Ecto neural progenitor cell (in vitro differentiated cells): ENCODE measurements at places on chromosomes 1 and 21.

DNA sequence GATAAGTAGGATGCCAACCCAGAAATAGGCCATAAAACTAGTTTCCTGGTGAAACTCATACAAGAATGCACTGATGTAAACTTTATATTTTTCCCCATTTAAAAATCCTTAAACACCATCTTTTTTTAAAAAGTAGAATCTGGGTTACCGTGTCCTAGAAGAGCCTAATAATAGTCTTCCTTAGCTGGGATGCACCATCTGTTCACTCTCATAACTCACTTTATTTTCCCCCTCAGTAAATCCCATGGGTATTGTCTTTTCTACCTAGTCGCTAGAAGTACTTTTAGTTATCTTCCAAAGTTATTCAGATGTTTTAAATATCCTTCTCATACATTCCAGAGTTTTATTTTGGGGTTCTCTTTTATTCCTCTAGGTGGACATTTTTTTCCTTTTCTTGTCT, 250.2 kb downstream of the PLA2G4A start:
- DNase-seq: no peak

- DNase-seq: no peak
Observed at GRCh38 chr1:218558271-218558810, 213.2 kb downstream of the TGFB2 start.

DNA sequence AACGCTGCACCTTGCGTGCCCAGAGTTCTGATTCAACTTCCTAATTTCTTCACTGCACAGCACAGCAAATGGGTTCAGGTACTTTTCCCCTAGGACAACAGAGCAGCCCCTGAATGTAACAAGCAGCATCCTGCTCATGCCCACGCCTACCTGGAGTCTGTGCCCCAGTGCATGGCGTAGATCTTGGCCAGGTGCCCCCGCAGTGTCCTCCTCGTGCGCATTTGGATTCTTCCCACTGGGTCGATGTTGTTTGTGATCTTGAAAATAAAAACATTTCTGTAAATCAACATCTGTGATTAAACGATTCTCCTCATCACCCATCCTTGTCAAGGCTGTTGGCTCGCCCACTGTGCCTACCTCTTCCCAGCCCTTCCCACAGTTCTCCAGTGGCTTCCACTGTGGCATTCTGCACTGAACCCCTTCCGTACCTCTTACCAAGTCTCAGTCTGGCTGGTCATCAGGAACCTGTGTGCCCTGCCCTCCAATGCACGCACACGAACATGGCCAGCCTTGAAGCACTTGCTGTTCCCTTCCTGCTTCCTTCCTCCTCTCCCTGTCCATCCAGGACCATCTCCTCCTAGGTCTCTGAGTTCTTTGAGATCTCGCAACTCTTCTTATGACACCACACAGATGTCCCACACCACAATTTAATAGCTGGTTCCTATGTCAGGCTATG, 37.5 kb upstream of the NADK start:
- no peak for DNase-seq

DNA sequence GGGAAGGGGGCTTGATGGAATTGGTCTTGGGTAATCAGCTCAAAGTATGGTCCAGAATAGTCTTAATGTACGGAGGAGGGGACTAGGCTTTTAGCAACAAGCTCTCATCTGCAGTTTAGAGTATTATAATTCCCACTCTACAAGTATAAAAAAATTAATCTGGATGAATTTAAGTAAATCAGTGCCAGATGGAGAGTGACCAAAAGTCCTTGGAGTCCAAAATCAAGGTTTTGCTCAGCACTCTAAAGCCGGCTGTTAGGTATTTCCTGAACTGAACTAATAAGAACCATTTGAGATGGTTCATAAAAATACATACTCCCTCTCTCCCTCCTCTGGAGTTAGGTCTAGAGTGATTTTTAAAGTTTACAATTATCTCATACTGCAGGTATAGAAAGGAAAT, 23.7 kb downstream of the GLUL start:
- DNase-seq: no peak

GRCh38 chr1:116343019-116343418, 30.0 kb upstream of the ATP1A1 start:
- DNase-seq: no peak

- no peak for DNase-seq
Observed at GRCh38 chr1:219010720-219011119, 163.0 kb upstream of the LYPLAL1 start.

GRCh38 chr1:165678509-165678908, 19.9 kb downstream of the ALDH9A1 start:
- no peak for DNase-seq

GRCh38 chr1:94425821-94426484, 7.8 kb downstream of the ABCD3 start:
- no peak for DNase-seq

DNA sequence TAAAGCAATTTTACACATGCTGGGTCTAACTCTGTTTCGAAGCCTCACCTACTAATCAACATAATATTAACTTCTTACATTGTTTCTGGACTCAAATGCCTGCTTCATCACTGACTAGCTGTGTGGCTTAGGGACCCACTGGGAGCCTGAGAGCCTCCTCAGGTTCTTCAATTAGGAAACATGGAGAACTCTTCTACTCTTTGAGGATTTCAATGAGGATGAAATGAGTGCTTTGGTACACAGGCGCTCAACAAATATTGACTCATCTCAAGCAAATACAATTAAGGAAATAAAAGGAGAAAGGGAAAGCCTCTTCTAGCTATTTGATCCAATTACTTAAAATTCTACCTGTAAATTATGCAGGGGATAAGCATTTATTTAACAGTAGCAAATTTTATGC, 84.4 kb upstream of the JAK1 start:
- DNase-seq: no peak

DNA sequence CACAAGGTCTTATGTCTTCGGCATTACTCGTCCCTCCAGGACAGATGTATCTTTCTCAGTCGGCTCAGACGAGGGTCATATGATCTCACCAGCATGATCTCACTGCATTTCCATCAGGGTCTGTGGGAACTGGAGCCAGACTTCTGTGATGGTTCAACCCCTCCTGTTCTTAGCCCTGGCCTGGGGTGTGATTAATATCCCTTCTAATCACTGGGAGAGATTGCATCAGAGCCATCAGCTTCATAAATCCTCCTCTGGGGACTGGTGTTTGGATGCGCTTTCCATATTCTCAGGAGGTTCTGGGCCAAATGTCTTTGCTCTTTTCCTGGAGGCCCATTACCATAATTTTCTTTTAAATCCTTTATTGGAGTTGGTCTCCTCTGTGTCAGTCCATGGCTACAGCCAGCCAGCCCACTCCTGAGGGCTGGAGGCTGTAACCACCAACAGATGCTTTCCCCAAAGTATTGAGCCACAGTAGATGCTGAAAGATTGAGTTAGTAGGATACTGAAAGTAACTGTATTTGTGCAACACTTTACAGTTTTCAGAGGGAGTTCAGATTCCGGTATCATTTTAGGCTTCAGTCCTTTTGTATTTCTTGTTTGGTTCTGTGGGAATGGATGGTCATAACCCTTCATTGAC, 20.0 kb downstream of the CACNA1E start:
- no peak for DNase-seq

DNA sequence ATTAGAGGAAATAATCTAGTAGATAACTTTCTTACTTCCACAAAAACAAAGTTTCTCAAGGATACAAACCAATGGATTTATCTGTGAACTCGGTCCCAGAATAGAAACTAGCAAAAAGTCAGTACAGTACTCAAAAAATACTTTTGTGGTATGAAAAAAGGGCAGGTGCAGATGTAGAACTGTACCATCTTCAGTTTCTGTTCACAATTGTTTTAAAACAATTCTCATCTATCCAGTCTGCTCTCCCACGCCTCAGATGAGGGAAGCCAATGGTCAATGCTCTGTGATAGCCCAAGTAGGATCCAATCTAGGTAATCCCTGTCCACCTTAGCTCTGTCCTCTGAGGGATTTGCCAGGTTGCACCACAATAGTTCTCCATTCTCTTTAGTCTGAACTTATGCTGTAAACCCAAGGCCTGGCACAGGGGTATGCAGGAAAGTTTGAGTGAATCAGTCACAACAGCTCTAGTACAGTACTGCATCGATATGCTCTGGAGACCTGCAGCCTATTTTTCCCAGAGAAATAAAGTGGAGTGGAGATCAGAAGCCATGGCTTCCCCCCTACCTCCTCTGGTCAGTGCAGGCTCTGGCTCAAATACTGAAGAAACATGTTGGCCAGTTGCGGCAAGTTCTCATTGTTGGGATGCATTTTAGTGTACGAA, 1.4 kb downstream of the KTI12 start:
- no peak for DNase-seq

DNA sequence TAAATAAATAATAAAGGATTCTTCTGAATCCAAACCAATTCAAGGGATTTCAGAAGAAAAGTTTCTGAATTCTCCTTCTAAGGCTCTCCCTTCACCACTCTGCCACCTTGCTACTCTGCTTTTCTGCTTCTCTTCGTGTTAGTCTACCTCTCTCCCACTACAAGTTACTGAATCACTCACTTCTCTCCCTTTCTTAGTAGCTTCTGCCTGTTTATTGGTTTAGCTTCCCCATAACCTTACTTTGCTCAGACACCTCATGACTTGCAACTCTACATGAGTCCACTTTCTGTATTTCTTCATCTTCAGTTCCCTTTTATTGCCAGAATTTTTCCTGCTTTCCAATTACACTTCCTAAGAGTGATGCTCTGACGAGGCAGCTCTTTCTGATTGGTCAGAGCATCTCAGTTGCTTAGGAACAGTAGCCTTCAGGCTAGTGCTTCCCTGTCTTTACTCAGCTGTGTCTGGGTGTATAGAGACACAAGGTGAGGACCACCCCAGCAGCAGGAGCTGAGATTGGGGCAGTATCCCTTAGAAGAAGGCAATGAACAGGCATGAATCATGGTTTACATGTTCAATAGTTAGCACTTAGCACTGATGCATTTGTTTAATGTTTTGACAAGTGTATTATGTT, 144.6 kb downstream of the SLC30A10 start:
- DNase-seq: no peak

DNA sequence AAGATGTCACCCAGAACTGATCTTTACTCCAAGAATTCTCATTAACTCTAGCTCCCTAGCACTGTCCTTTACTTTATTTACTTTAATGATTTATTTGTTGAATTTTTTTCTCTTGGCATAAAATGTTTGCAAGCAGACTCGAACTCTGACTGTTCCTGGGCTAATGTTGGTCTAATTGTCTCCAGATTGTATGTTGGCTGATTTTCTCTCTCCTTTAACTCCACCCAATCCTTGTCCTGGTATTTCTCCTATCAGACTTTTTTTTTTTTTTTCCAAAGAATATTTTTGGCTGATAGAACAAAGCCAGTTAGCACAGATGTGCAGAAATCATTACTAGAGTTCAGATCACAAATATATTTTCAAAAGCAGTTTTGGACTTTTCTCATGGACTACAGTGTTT, 82.6 kb downstream of the ATF6 start:
- DNase-seq: no peak

- DNase-seq: no peak
Observed at GRCh38 chr21:20652846-20653245, 345.4 kb upstream of the NCAM2 start.
